ENCODE measurements at places on chromosomes 2 and 18. TPM values are rescaled to one million over a fixed set of nuclear protein-coding genes. Genes with fewer than 3 reads are reported as not detected.

Gene ACVR1C
- total RNA-seq: 0.05 TPM

Gene FAM210A
- total RNA-seq: 20.3 TPM

Gene CFAP53
- 0.16 TPM for total RNA-seq

Gene ARMC9
- total RNA-seq: 26.9 TPM

Gene FHOD3
- 10.5 TPM for total RNA-seq

Data from A375 (cell line).